ENCODE measurements at places on chromosomes 16 and 17. TPM values are rescaled to one million over a fixed set of nuclear protein-coding genes. Genes with fewer than 3 reads are reported as not detected.

GRCh38 chr16:68417711-68418301 lies 30.5 kb downstream of the SMPD3 start:
- DNase-seq, result no peak

- DNase-seq, result no peak
Measured at GRCh38 chr16:86082418-86083030, 183.6 kb downstream of the IRF8 start.

GRCh38 chr16:20485408-20485807 lies 34.1 kb downstream of the ACSM2A start:
- DNase-seq, result no peak

DNA sequence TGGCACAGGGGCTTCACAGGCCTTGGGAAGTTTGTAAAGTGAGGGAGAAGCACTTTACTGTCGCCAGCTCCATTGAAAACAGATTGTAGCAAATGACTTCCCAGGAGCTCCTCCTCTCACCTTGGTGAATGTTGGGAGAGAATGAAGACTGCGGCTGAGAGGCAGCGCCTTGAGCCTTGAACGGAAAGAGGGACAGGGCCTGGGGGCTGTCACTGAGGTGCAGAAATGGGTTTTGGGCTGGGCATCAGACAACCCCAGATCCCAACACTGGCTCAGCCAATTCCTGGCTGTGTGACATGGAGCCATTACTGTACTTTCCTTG lies 603 bp upstream of the MRTFB start:
- no peak for DNase-seq

- no peak for DNase-seq
Measured at GRCh38 chr17:48738803-48739526, 10.4 kb upstream of the HOXB13 start.

GRCh38 chr17:59848778-59849177 lies 44.0 kb downstream of the TUBD1 start:
- DNase-seq, result no peak

DNA sequence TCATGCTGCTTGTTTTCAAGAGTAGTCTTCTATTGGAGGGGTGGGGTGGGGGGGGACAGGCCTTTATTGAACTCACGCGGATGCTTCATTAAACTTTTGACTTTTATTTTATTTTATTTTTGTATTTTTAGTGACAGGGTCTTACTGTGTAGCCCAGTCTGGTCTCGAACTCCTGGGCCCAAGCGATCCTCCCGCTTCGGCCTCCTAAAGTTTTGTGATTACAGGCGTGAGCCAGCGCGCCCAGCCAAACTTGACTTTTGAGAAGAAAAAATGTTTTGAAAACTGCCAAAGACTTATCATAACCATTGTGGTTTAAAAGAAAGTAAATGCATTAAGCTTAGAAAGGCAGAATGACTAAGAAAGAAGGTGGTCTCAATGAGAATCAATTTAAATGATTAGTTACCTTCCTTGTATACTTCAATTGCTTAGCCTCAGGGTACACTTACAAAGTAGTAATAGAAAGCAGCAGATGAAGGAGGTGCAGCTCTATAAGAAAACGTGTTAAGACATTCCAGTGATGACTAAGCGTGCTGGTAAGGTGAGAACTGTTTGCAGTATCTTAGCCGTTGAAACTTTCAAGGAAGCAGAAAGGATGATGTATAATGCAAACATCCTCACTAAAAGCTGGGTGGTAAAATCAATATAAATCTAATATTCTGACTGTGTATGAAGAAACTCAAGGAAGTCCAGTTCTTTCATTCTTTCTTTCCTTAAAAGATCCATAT lies 1.2 kb downstream of the AP2B1 start:
- DNase-seq, result no peak

DNA sequence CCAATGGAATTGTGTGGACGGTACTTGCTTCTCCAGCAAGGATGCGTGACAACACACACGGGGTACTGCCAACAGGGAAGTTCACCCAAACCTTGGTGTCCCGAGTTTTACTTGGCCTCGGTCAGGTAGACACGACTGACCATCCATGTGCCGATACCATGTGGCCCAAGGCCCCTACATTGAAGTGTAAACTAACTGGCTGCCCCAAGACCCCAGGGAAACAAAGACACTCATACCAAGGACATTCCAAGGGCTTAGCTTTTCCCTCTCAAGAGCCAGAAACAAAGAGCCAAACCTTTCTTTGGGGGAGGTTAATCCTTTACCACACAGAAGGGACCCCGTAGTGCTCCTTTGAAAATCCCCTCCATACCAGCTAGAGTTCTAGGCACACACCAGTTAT lies 215.9 kb upstream of the TNRC6C start:
- no peak for DNase-seq

DNA sequence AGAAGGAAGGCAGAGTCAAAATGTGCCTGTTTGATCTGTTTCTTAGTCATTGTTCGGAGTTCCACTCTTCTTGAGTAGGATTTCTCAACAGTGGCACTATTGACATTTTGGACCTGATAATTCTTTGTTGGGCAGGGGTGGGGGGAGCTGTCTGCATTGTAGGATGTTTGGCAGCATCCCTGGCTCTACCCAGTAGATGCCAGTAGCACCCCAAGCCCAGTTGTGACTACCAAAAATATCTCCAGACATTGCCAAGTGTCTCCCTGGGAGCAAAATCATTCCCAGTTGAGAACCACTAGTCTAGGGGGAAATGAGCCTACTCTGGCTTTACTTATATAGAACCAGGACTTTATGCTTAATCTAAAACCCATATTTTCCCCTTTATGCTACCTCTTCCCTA lies 1.1 kb upstream of the GFOD2 start:
- no peak for DNase-seq

DNA sequence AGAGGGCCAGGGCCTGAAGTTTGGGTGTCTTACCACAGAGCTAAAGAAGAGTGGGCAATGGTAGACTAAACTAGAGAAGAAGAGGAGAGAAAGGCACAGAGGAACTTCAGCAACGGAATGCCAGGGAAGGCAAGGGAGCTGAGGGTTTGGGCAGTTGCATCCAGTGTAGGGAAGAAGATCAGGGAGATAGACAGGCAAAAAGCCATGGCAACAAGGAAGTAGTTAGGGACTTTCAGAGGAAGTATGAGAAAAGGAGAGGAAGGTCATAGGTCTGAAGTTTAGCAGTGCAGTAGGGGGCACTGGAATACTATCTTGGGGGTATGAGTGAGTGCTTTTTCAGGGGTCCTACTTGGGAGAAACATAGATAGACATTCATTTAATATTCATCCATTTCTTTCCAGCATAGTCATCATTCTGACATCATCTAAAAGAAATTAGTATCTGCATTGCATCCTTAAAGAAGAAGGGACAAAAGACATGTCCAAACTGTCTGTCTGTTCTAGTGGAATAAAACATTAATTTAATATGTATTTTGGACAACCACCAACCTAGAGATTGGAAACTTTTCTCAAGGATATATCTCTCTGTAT lies 2.2 kb upstream of the NF1 start:
- DNase-seq, result no peak

DNA sequence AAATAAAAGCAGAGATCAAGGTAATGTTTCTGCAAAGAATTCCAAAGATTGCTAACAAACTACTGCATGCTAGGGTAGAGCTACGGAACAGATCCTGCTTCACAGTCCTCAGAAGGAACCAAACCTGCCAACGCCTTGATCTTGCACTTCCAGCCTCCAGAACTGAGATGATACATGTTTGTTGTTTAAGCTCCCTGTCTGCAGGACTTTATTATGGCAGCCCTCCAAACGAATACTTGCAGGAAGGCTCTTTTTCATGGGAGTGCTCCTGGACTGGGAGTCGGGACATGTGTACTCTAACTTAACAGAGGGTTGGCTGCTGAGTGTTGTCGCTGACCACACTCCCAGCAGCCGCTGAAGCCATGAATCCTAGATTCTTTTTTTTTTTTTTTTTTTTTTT lies 808.8 kb upstream of the EEF2KMT start:
- no peak for DNase-seq

DNA sequence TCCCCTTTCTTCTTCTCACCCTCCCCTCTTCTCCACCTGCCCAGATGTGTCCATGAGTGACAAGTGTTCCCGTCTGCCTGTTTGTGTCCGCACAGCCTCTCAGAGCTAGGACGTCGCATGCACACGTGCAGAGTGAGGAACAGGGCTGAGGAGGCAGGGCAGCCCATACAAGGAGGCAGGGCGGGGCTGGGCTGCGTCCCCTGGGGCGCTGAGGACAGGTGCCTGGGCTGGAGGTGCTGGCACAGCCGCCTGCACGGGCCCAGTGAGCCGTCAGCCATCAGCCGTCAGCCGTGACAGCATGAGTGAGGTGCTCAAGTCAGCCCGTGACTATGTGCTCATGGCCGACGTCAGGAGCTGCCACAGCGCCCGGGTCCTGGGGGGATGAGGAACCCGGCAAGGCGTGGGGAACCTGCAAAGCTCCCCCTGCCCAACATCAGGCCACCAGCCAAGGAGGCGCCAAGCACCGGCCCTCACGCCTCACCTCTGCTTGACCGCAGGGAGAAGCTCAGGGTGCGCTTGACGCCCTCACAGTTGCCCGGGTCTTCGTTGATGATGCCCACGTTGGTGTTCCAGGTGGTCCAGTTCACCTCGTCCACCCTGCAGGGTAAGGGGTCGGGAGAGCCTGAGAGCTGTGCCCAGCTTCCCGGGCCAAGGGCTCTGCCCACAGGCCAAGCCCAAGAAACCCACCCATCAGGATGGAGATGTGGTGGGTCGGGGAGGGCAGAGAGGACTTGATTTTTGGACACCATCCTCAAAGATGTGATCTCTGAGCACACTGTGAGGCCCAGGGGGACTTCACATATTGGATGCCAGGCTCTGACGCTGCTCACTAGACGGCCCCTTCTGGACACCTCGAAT lies 13.7 kb upstream of the TRPV3 start:
- no peak for DNase-seq

- no peak for DNase-seq
Measured at GRCh38 chr16:9125658-9126505, 34.4 kb downstream of the HAPSTR1 start.

DNA sequence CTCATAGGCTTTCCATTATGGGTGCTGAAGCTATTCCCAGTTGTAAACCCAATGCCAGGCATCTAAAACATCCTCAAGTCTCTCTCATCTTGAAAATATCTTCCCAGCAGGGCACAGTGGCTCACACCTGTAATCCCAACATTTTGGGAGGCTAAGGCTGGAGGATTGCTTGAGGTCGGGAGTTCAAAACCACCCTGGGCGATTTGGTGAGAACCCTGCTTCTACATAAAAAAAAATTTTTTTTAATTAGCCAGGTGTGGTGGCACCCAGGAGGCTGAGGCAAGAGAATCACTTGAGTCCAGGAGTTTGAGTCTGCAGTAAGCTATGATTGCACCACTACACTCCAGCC lies 13.0 kb upstream of the EEF2K start:
- DNase-seq, result no peak

Gene C1QTNF1
- total RNA-seq, result 0.41 TPM

Gene SLC5A10
- total RNA-seq, result not detected

Gene NDUFAB1
- total RNA-seq, result 108 TPM

Gene PPL
- total RNA-seq, result 0.82 TPM

Gene KRT25
- not detected for total RNA-seq

Gene SPN
- under 0.01 TPM for total RNA-seq

Gene TBC1D3G
- not detected for total RNA-seq

Measured in frontal cortex (tissue), 4 donors.